ENCODE measurements at places on chromosomes 6 and 20. TPM values are rescaled to one million over a fixed set of nuclear protein-coding genes. Genes with fewer than 3 reads are reported as not detected.

The ACTL10 gene
- total RNA-seq = 0.70 TPM

The EYA4 gene
- total RNA-seq = 27.3 TPM

The MACROD2 gene
- total RNA-seq = 19.9 TPM

The CDC5L gene
- 22.2 TPM for total RNA-seq

The CD40 gene
- 3.0 TPM for total RNA-seq

The PRSS35 gene
- total RNA-seq = 21.8 TPM

The STMND1 gene
- total RNA-seq = not detected

The ATP9A gene
- 59.3 TPM for total RNA-seq

The BLTP3A gene
- 12.0 TPM for total RNA-seq

The ZKSCAN8 gene
- total RNA-seq = 31.7 TPM

The SCUBE3 gene
- total RNA-seq = 26.9 TPM

The SRMS gene
- 0.12 TPM for total RNA-seq

The BFSP1 gene
- total RNA-seq = 1.8 TPM

The FAM209B gene
- total RNA-seq = not detected

The ZSCAN9 gene
- 16.6 TPM for total RNA-seq

The PEX3 gene
- total RNA-seq = 43.0 TPM

The PPP1R3D gene
- total RNA-seq = 7.8 TPM

The DACT2 gene
- total RNA-seq = 28.6 TPM

The IL20RA gene
- total RNA-seq = 2.4 TPM

The SIGLEC1 gene
- 4.4 TPM for total RNA-seq

The NRN1 gene
- total RNA-seq = 5.1 TPM

The ABCC10 gene
- total RNA-seq = 18.5 TPM

The LST1 gene
- 12.3 TPM for total RNA-seq

The TMEM244 gene
- not detected for total RNA-seq

The EDN3 gene
- 6.8 TPM for total RNA-seq

The MEI4 gene
- 1.2 TPM for total RNA-seq

The CPNE5 gene
- total RNA-seq = 14.2 TPM

The PLCB4 gene
- total RNA-seq = 22.1 TPM

The LRRN4 gene
- total RNA-seq = 15.2 TPM

The RIPOR3 gene
- total RNA-seq = 18.1 TPM

The MUC21 gene
- total RNA-seq = not detected

The PDYN gene
- 0.12 TPM for total RNA-seq

The EPPIN gene
- not detected for total RNA-seq

The SPTLC3 gene
- 14.4 TPM for total RNA-seq

The ENPP5 gene
- total RNA-seq = 14.6 TPM

The CST5 gene
- not detected for total RNA-seq
